ENCODE measurements at places on chromosomes 1 and 21.
A peak's percentile ranks its signal among the peaks of the same experiment; 100 is the strongest.

- no peak for DNase-seq
Measured at GRCh38 chr1:204769997-204770396, 84.5 kb upstream of the LRRN2 start.

- peak; percentile 54 for DNase-seq
Measured at GRCh38 chr1:11354893-11355553, 82.0 kb downstream of the UBIAD1 start.

DNA sequence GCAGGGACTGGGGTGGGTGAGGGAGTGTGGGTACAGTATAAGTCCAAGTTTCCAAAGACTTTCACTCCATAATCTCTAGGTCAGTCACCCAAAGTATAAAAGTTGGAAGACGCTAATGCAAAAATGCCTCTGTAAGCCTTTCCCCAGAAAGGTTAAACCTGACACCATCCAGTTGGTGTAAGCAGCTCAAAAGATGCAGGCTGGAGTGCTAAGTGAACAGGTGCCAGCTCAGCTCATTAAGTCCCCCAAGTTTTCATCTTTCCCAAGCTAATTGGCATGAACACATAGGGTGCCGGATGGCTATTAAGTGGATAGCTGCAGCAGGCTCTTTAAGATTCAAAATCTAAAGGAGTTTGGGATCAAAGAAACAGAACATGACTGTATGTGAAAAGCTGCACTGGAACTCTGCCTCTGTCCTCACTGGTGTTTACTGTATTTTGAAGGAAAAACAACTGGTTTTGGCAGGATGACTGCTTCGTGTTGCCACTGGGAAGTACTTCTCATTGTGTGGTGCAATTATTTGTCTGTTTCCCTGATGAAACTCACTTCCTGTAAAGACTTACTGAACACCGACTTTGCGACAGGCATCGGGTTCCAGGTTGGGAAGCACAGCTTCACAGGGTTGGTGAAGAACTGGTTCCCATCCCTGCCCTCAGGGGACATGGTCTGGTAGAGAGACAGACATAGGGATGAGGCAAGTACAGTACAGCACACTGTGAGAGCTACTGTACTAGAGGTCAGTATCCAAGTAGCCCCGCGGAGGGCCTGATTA, 152.7 kb downstream of the DAB1 start:
- DNase-seq, result no peak

DNA sequence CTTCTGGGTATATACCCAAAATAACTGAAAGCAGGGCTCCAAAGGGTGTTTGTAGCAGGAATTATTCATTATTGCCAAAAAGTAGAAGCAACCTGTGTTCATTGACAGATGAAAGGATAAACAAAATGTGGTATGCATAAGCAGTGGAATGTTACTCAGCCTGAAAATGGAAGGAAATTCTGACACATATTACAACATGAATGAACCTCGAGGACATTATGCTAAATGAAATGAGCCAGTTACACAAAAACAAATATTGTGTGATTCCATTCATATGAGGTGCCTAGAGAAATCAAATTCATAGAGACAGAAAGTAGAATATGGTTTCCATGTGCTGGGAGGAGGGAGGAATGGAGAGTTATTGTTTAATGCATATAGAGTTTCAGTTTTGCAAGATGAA, 86.3 kb upstream of the ARTN start:
- DNase-seq, result no peak

GRCh38 chr1:159889821-159890252, 10.1 kb downstream of the CFAP45 start:
- peak; percentile 41 for DNase-seq

DNA sequence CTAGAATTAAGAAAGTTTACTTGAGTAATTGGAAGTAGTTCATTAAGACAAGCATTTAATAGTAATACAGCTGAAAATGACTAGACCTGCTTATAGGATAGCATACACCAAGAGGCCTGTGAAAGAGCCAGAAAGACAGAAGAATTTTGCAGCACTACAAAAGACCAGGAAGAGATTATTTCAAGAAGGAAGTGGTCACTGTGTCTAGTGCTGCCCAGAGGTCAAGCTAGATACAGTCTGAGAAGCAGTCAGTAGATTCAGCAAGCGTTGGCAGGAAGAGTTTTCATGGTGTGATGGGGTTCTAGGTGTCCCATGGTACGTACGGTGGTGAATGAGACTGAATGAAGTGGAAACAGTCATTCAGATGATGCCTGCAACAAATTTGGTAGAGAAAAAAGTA, 31.5 kb downstream of the RGS8 start:
- no peak for DNase-seq

DNA sequence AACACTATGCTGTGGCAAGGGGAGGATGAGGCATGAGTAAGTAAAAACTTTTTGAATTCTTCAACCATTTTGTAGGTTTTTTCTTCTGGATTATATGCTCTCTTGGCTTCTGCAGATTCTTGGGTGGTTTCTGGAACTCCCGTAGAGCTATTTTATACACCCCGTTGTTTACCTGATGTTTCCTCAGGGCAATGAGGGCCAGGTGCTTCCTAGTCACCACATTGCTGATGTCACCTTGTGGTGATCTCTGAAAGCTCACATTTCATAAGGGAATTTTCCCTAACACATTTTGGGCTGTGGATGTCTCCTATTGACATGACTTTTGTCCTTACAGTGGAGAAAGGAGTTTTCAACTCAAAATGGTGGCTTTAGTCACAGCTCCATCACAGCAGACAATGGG, 356.6 kb downstream of the PLA2G4A start:
- DNase-seq, result no peak

GRCh38 chr1:207904391-207904790, 6.5 kb downstream of the CD34 start:
- DNase-seq, result no peak
